ENCODE measurements at places on chromosomes 12 and 14.

DNA sequence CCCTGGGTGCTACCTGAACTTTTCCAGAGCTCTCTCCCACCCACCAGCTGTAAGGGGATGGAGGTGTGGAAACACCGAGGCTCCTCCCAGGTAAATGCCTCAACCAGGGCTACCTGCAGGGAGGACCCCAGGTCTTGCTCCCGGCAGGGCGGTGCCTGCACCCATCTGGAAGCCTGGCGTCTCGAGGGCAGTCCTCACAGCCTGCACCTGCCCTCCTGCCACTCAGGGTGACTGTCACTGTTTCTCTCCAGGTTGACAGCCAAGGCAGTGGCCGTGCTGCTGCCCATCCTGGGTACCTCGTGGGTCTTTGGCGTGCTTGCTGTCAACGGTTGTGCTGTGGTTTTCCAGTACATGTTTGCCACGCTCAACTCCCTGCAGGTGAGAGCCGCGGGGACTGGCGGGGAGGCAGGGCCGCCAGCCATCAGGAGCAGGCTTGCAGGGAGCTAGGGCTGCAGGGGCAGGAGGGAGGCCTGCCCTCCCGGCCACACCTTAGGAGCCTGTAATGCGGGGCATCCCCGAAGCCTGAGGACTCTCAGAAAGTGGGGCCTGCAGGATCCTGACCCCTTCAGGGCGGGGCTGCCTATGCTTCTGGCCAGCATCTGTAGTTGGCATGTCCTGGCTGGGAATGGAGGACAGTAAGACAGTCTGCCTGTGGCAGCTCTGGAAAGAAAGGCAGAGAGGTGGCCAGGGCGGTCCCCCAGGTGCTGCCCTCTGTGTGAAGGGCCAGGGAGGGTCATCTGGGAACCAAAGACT lies 182.3 kb downstream of the ADGRD1 start:
- no peak for DNase-seq

DNA sequence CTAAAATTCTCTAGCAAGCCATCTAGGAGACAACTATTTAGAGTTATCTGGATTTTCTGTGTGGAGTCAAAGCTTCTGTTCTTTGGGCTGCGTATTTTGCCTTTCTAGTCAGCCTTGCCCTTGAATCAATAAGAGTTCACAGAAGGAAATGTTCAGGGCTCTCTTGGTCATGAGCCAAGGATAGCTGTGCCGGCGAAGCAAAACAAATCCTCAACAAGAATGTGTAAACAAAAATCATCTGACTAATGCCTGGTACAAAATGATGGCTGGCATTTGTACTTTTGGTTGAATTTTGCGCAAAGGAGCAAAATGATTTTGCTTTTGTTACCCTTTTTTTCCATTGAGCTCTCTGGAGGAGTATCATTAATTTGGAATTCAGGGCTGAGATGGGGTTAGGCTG lies 171.1 kb downstream of the DACT1 start:
- DNase-seq, result peak; percentile 87

GRCh38 chr12:508795-509194 lies 49.1 kb downstream of the B4GALNT3 start:
- DNase-seq, result no peak

DNA sequence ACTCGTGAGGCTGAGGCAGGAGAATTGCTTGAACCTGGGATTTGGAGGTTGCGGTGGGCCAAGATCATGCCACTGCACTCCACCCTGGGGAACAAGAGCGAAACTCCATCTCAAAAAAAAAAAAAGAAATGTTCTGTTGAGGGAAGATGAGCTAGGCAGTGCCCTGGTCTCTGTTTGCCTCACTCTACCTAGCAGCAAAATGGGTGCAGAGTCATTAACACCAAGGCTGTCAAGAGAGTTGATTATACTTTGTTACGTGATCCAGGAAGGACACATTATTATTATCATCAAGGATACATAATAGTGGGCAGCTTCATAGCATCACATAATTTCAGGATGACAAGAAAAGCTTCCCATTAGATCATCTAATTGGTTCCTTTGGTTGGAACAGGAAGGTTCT lies 84.3 kb upstream of the MAP1LC3B2 start:
- DNase-seq, result no peak

GRCh38 chr12:64323476-64324225 lies 66.9 kb downstream of the C12orf56 start:
- no peak for DNase-seq

- no peak for DNase-seq
Observed at GRCh38 chr14:38121320-38122020, 86.2 kb upstream of the SSTR1 start.

DNA sequence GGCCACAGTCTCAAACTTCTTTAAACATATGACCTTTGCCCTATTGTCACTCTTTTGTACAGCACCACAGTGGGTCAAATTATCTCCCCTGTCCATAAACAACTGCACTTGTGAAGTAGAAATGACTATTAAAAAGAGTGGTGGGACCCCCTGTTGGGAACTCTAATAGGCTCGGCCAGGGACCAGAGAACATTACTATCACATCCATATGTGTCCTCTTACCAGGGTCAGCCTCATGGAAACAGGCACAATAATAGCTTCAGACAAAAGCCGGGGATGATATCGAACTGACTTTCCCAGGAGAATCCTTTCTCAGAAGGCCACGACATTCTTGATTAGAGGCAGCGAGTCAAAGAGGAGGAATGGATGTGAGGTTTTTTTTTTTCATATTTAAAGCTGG lies 96.6 kb downstream of the NKX2-1 start:
- DNase-seq, result no peak

DNA sequence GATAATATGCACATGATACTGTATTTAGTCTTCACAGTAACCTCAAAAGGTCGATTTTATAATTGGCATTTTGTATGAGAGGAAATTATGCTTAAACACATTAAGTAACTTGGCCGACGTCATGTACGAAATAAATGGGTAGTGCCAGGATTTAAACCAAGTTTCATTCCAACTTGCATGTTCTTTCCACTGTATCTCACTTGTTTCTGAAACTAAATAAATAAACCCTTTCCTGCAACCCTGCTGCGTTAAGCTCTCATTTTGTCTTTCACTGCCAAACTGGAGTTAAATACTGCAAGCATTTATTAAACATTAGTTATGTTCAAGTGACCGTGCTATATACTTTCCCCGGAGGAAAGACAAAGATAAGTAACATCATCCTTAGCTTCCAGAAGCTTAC lies 293.9 kb upstream of the PRKD1 start:
- DNase-seq, result peak; percentile 14

- DNase-seq, result no peak
Observed at GRCh38 chr14:36518031-36518585, 1.9 kb downstream of the NKX2-1 start.

DNA sequence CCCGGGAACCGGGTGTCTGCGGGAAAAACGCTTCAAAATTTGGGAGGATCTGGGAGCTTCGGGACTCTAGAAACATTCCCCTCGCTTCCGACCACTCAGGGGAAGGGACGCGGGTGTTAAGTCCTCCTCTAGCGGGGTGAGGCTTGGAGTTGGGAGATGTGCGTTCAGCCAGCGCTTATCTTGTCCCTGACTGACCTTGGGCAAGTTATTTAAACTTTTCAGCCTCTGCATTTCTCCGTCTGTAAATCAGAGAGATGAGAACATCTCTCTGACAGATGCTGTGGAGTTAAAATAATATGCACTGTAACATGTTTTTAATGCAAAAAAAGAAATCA lies 76.9 kb upstream of the ANO4 start:
- DNase-seq, result peak; percentile 19

- no peak for DNase-seq
Observed at GRCh38 chr12:14186193-14186502, 179.3 kb upstream of the ATF7IP start.

DNA sequence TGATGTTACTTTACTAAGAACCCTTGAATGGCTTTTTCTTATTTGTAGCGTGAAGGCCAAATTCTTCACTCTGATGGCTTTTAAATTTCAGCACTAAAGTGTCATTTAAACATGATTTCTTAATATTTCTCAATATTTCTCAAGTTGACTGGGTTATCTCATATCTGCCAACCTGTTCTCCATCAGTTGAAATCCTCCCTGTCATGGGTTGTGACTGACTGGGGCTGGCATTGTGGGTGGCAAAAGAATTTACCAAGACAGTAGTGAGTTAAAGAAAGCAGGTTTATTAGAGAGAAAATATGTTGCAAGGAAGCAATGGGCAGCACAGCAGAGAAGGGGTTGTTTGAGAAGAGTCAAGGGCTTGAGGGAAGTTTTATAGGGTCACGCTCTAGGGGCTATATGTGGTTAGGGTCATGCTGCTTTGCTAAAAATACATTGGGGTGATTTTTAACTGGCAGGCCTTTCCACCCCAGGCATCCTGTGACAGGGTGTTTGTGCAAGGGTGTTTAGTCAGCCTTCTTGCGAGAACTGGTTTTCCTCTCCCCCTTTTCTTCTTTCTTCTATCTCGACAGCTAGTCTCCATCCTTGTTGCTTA lies 232.8 kb upstream of the SEL1L start:
- no peak for DNase-seq

DNA sequence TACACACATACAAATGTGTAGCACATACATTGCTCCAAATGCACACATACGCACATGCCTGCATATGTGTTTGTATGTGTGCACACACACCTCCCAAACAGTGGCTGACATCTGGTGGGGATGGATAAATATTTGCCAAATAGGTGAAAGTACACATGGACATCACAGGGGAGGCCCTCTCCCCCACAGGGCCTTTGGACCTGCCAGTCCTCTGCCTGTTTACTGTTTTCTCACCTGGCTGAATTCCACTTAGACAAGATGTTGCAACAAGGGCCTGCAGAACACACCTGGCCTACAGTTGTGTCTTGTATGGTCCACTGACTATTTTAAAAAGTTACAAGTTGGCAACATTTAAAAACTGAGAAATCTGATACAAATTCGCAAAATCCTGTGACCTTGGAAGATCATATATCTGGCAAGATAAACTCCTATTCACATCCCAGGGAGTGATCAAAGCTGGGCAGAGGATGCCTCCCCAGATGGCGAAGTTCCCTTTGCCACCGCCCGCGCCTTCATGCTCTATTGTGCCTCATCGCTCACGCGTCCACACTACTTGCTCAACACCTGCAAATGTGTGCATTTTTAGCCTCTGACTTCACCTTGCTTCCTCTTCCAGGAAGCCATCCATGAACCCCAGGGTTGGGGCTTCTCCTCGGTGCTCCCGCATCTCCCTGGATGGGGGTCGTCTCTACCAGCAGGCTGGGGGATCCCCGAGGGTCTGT lies 118.4 kb upstream of the FZD10 start:
- no peak for DNase-seq

DNA sequence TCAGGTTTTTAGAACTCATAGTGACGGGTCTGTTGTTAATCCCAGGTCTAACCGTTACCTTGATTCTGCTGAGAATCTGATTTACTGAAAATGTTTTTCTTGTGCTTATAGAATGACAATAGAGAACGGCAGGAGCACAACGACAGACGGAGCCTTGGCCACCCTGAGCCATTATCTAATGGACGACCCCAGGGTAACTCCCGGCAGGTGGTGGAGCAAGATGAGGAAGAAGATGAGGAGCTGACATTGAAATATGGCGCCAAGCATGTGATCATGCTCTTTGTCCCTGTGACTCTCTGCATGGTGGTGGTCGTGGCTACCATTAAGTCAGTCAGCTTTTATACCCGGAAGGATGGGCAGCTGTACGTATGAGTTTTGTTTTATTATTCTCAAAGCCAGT lies 34.4 kb downstream of the PSEN1 start:
- no peak for DNase-seq

DNA sequence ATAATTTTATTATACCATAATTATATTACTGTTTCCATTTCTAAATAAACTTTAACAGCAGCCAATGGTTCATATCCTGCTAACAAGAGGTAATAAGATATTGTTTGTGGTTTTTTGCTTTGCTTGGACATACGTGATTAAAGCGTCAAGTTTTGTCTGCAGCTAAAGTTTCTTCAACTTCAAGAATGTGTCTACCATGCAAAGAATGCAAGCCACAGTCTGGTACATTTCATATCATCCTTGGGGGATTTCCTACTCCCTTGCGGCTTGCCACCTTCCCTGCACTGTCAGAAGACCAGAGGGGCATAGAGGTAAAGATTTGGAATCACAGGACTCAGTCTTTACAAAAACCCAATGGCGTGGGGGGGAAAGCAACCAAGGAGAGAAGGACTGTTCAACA lies 125.2 kb downstream of the MED13L start:
- peak; percentile 93 for DNase-seq

DNA sequence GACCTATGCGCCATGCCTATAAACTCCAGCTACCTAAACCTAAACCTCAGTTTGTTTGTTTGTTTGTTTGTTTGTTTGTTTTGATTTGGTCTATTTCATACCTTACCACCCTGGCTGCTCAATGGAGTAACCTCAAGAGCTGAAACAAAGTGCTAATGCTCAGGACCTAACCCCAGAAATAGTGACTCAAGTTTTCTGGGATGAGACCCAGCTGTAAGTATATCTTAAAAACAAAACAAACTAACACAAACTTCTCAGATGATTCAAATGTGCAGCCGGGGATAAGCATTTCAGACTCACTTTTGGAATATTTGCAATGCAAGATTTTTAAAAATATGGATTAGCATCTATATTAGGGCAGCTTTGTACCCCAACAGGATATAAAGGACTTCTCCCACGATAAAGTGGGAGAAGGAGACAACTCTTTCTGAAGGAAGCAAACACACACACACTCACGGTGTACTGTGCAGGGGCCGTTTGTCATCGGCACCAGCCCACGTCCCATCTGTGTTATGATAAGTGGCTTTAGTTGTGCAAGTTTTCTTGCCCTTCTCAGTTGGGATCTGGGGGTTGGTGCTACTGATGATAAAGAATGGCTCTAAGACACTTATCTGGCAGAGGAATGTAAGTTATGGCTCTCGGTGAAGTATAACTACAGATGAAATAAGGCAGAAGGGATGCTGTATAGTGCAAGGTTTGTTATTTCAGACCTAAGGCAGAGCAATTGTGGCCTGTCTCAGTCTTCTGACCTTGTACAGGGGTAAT lies 516.7 kb upstream of the TMEM132C start:
- no peak for DNase-seq

- peak; percentile 60 for DNase-seq
Observed at GRCh38 chr12:77847060-77847541, 16.4 kb downstream of the NAV3 start.

- no peak for DNase-seq
Observed at GRCh38 chr14:77032491-77032843, 4.0 kb upstream of the IRF2BPL start.

GRCh38 chr14:102951034-102951433 lies 28.6 kb downstream of the AMN start:
- DNase-seq, result no peak

DNA sequence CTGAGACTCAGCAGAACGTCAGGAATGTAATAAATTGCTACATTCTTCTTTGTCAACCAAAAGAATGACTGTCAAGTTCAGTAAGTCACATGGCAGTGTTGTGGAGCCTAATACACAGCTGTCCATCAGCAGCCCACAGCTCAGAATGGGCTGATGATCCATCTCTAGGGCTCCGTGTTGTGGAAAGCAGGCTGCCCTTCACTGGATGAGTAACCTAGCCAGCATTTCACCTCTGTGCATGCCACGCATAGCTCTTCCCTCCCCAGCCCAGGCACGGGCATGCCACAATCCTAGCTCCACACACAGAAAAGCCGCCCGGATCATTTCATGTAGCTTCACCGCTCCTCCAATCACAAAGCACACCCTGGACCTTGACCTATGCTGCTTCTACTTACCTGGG lies 878.0 kb upstream of the TMEM132C start:
- no peak for DNase-seq

- peak; percentile 98 for DNase-seq
Observed at GRCh38 chr12:96445691-96446583, 43.4 kb upstream of the CFAP54 start.
